ENCODE measurements at places on chromosomes 6 and 20.

GRCh38 chr6:109466212-109466923 lies 10.8 kb upstream of the MICAL1 start:
- DNase-seq, result no peak

GRCh38 chr6:117264692-117265409 lies 507 bp upstream of the VGLL2 start:
- no peak for DNase-seq

GRCh38 chr20:16020971-16021370 lies 552.3 kb downstream of the KIF16B start:
- DNase-seq, result no peak

DNA sequence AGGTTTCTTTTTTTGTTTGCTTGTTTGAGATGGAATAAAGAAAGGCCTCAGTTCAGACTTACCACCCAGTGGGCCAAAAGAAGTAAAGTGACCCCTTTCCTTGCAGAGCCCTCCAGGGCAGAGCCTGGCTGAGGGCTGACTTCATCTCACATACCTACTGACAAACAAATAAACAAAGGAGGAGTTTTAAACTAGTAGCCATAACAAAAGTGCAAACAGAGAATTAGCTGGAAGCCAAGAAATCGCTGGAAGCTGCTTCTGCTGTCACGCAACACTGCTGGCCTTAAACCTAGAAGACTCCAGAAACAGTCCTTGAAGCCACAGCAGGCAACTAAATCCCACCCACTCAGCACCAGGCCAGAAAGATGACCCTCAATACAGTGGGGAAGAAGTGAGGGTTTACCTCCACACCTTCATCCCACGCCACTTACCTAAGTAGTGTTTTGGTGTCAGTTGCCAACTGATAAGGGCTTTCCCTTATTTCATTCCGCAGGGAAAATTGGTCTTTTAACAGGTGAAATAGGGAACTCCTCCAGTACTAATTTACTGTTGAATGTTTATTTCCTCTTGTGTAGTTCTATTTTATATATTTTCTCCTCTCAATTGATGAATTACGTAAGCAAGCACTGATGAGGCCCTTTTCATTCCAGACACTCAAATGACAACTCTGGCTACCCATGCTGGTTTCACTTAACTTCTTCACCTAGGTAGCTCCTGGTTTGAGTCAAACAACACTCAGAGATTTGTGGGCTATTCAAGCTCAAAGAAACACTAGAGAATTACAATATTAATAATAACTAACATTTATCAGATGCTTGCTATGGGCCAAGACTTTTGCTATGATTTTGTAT lies 46.2 kb downstream of the EDN1 start:
- DNase-seq, result no peak

GRCh38 chr20:33680686-33681085 lies 5.5 kb downstream of the E2F1 start:
- DNase-seq, result no peak

GRCh38 chr6:99013145-99013544 lies 65.4 kb upstream of the FBXL4 start:
- no peak for DNase-seq

GRCh38 chr6:122151066-122151465 lies 248.4 kb upstream of the HSF2 start:
- no peak for DNase-seq

- DNase-seq, result no peak
Measured at GRCh38 chr6:129695373-129696027, 14.5 kb downstream of the ARHGAP18 start.

DNA sequence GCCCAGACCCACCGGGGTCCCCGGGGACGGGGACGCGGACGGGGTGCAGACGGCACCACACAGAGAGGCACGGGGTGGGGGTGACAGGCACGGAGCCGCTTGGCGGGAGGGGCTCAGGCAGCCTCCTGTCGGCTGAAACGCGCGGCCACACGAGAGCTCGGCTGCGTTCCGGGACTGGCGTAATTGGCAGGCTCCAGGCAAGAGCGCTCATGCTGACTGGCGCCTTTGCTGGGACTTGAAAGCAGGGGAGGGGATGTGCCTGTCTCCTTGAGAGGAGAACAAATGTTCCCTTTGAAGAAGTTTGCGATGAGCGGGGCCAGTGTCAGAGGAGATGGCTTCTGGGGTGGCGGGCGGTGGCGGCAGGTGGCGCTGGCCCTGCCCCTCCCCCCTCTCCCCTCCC lies 25.8 kb downstream of the BHLHE23 start:
- no peak for DNase-seq

GRCh38 chr20:19679900-19680495 lies 78.1 kb upstream of the RIN2 start:
- no peak for DNase-seq

DNA sequence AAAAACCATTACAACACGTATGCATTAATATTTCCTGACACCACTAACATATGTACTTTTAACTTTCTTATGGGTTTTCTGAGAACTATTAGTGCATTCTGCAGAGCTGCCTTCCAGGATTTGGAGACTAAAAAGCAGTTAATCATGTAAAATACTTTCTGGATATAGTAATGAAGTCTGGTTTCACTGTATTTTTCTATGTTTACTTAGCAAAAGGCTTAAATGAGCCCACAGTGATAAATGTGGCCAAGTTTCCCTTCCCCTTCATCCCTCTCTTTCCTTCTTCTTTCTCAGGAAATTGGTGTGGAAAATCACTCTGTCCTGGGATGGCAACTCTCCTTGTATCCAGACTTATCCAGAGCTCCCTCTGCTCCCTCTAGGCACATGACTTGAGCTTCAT lies 29.7 kb upstream of the ENPP1 start:
- DNase-seq, result no peak

DNA sequence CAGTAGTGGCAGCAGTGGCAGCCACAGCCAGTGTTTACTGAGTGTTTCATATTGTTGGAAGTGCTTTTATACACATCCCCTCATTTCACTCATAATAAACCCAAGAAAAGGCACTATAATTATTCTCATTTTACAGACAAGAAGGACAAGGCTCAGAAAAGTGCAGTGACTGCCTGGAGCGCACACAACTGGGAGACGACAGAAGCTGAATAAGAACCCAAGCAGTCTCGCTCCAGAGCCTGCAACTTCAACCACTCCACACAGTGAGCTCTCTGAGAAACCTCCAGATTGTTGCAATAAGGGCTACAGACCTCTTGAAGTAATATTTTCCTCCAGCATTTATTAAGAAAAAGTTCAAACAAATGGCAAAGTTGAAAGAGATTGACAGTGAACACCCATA lies 76.9 kb downstream of the PLCG1 start:
- no peak for DNase-seq

- DNase-seq, result no peak
Measured at GRCh38 chr6:15574486-15574885, 88.3 kb downstream of the DTNBP1 start.

- no peak for DNase-seq
Measured at GRCh38 chr20:35277127-35277526, 795 bp downstream of the MMP24OS start.

DNA sequence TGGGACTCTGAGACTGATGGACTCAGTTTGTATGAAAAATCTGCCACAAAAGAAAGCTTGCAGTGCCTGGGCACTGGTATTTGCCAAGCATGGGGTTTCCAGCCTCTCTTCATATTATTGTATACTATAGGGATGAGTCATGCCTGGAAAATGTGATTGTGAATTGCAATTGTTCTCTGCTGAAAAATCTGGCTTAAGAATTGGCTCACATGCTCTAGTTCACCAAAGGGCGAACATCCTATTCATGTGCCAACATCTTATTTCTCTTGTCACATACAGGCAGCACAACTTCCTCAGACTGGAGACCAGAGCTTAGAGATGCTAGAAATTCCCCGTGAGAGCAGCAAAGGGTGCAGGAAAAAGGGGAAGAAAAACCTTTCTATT lies 103.6 kb upstream of the KCNK16 start:
- DNase-seq, result no peak

DNA sequence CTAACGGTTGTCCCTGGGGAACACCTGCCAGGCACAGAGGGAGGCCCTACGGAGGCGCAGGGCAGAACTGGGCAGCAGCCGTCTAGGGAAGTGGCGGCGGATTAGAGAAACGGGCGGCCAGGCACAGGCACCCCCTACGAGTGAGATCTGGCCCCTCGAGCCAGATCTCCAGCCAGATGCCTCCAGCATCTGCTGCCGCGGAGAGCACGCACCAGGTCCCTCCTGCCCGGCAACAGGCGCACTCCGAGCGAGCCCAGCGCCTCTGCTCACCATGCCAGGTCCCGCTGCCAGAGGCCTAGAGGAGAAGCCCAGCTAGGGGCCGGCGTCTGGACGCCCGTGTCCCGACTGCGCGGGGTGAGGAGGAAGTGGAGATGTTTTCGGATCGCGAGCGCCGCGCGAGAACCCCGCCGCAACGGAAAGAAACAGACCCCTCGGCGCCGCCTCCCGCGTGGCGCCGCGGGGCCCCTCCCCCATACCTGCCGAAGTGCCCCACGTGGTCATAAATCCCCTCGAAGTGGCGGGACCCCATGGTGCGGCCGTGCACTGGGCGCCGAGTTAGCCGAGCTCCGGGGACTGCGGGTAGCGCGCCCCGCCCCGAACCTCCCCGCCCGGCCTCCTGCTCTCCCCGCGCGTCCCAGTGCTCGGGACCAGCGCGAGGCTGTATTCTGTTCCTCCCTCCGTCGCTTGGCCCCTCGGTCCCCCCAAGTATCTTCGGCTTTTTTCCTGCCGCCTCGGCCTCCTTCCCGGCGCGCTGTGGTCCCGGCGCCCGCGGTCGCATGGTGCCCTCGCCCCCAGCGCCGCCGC lies at the start of gene SLC22A16:
Gene SLC22A16 (minus strand): TSS at position 568 of the 804 bp plus-strand sequence. CDS start 39 bp downstream, at position 529.
- DNase-seq, result no peak

GRCh38 chr20:50799890-50800550 lies 5.2 kb downstream of the BCAS4 start:
- DNase-seq, result no peak

DNA sequence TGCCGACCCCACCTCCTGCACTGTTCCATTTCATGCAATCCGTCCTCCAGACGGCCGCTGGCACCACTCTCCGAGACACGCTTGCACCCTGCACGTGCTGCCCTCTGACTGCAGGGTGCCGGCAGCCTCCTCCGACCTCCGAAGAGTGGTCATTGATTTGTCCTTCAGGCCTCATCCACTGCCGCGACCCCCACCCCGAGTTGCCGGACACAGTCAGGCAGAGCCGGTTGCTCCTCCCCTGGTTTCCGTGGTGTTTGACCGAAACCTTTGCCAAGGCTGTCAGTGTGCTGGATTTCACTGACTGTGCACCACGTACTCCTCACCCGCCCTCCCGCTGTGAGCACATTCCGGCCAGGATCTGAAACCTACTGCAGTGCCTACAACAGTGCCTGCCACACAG lies 156.4 kb upstream of the PDE10A start:
- DNase-seq, result no peak

DNA sequence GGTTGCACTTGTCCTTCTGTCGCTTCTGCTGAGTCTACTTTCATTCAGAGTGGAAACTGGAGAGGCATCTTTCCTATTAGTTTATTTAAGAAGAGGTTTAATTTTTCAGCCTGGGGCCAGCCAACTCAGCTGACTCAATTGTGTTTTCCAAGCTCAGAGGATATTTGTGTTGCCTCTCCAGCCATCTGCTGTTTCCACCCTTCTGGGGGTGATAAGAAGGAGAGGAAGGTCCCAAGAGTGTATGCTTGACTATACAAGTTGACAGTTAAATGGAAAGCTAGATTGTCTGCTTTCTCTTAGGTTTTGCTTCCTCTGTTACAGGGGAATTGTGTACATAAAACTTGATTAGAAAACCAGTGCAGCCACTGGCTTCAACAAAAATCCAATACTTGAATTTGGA lies 3.0 kb downstream of the PSMF1 start:
- no peak for DNase-seq

GRCh38 chr6:126682440-126682839 lies 342.5 kb downstream of the CENPW start:
- DNase-seq, result no peak

DNA sequence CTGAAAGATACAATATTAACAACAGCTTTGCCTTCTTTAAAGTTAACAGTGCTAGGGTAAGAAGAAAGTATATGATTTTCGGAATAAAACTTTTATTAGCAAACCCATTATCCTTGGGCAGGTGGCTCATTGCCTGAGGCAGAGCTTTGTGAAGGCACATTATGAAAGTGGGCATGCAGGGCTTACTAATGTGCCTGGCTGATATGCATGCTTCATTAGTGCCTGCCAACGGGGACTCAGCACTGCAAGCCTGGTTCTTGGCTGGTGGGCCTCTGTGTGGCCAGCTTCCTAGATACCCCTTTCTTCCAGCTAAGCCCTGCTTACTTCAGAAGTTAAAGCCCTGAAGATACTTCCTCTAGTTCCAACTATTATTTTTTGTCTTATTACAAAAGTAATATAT lies 481.6 kb downstream of the ADGRB3 start:
- DNase-seq, result no peak

GRCh38 chr6:103522045-103522444 lies 1337.7 kb downstream of the HACE1 start:
- no peak for DNase-seq

GRCh38 chr20:48790473-48791003 lies 37.3 kb downstream of the PREX1 start:
- no peak for DNase-seq

- no peak for DNase-seq
Measured at GRCh38 chr6:17983730-17984129, 3.7 kb downstream of the KIF13A start.

- no peak for DNase-seq
Measured at GRCh38 chr6:135842618-135843392, 8.7 kb upstream of the PDE7B start.

- no peak for DNase-seq
Measured at GRCh38 chr20:57598060-57598459, 22.2 kb downstream of the ZBP1 start.

GRCh38 chr6:107235511-107235910 lies 120.2 kb upstream of the BEND3 start:
- no peak for DNase-seq

- no peak for DNase-seq
Measured at GRCh38 chr6:41157323-41157722, 3.2 kb upstream of the TREML1 start.

GRCh38 chr20:38315290-38315966 lies 11.5 kb downstream of the BPI start:
- DNase-seq, result no peak

- DNase-seq, result no peak
Measured at GRCh38 chr6:88529726-88530125, 363.6 kb upstream of the CNR1 start.

- DNase-seq, result no peak
Measured at GRCh38 chr6:87494761-87495422, 22.1 kb downstream of the SLC35A1 start.

- DNase-seq, result no peak
Measured at GRCh38 chr6:63516186-63516944, 55.9 kb upstream of the LOC128125822 start.

DNA sequence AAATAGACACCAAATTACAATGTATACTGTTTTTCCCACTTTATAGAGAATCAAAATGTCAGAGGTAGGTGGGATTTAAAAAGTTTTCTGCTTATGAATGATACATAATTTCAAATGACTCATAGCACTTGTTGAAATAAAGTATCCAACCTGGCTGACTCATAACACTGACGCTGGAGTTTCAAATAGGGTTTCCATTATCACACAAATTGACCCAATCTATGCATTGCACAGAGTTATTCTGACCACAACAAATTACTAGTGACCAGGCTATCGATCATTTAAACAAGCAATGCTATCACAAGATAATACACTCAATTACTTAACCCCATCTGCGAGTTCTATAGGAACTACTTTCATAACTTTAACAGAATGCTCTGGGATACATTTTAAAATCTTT lies 31.9 kb upstream of the PRELID3B start:
- DNase-seq, result no peak

- DNase-seq, result no peak
Measured at GRCh38 chr6:80174900-80175572, 68.6 kb downstream of the BCKDHB start.

GRCh38 chr20:9496155-9496554 lies 18.2 kb upstream of the LAMP5 start:
- no peak for DNase-seq

All from ureter (tissue), 1 donor.